MCF 10A (cell line): ENCODE measurements at places on chromosomes 1 and 21. TPM values are rescaled to one million over a fixed set of nuclear protein-coding genes. Genes with fewer than 3 reads are reported as not detected.

CDC42SE1 gene
- total RNA-seq, result 134 and 139 TPM in 2 replicates

ALX3 gene
- not detected in 2 replicates for total RNA-seq

KLHL17 gene
- total RNA-seq, result 15.1 and 18.1 TPM in 2 replicates

TRPM2 gene
- 10.0 and 11.0 TPM in 2 replicates for total RNA-seq

KRTAP19-4 gene
- total RNA-seq, result not detected in 2 replicates
